Activated naive CD4-positive, alpha-beta T cell treated with anti-CD3 and anti-CD28 coated beads, Interleukin-2, amount 10 ng/mL, durations not matched to agents 7 days and 5 days (primary cell): ENCODE measurements at places on chromosomes 3 and 15.

DNA sequence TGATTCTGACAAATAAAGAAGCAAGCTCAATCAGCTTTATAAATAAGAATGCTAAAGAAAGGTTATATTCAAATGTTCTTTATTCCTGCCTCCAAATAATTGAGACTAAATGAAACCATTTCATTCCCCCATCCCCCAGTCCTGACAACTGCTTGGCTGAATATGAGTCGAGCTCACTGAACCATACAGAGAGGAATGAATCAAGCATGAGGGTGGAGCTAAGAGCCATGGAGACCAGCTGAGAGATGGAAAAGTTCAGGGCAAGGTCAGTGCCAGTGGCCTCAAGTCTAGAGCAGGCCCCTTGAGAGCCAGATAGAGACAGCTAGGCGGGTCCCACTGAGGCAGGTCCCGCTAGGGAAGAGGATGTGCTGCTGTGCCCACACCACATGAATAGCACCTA lies 188.7 kb upstream of the EIF1B start:
- DNase-seq: no peak

- no peak for DNase-seq
Observed at GRCh38 chr3:171142985-171143384, 116.5 kb upstream of the SLC2A2 start.

DNA sequence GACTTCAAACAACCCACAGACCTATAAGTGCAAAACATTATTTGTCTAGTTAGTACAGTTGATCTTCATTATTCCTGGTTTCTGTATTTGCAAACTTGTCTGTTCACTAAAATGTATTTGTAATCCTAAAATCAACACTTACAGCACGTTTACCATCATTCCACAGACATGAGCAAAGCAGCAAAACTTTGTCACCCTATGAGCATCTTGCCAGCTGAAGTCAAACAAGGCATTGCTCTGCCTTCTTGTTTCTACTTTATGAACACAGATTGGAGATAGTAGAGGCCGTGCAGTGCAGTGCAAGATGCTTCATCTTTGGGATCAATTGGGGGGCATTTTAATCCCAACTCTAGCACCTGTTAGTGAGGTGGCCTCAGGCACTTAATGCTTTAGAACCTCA lies 202.1 kb downstream of the NLGN1 start:
- no peak for DNase-seq

DNA sequence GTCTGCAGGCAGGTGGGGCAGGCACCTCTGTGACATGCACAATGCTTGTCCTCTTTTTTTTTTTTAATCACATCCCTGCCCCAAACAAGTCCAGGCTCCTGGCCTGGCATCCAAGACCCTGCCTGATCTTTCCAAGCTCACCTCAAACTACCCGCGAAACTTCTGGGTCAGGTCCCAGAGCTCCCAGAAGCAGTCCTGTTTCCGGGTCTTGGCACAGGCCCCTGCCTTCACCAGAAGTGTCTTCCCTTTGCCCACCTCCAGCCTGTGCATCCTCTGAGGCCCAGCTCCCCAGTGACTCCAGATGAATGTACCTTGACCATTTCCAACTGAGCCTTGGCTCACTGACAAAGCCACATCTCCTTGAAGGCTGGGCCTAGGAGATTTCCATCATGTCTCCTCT lies 23.0 kb downstream of the PLA2G4E start:
- no peak for DNase-seq

- no peak for DNase-seq
Observed at GRCh38 chr15:94367726-94368535, 136.6 kb downstream of the MCTP2 start.

DNA sequence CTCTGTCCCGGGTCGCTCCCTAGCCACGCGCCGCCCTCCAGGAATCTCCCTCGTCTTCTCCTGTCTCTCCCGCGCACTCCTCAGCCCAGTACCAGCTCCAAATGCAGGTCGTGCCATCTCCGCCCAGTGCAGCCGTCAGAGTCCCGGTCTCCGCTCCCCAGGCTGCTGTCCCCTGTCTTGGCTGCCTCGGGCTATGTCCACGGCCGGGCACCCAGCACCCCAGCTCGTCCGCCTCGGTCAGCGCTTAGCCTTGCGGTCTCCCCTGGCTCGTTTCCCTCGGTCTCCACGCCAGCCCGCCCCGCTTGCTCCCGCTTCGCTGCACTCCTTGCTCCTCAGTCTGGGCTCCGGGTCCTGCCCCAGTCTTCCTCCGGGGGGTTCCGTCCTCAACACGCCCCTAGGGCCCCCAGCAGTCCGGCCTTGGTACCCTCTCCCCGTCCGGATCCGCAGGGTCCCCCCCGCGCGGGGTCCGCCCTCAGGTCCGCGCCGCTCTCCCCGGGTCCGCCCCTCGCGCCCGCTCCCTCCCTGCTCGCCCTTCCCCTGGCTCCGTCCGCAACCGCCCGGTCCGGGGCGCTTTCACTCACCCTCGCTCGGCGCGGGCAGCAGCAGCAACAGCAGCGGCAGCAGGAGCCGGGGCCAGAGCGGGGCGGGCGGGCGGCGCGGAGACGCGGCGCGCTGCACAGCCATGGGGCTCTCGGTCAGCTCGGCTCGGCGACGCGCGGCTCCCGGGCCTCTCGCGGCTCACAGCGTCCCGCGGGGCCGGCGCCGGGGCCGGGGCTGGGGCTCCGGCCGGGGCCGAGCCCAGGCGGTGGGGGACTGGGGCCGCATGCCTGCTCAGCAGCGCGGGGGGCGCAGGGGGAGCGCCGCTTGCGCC lies 462 bp downstream of the IGDCC3 start:
- no peak for DNase-seq

- DNase-seq: no peak
Observed at GRCh38 chr3:101873619-101874018, 24.3 kb downstream of the NFKBIZ start.

- no peak for DNase-seq
Observed at GRCh38 chr15:68556139-68556990, 22.4 kb upstream of the CORO2B start.

DNA sequence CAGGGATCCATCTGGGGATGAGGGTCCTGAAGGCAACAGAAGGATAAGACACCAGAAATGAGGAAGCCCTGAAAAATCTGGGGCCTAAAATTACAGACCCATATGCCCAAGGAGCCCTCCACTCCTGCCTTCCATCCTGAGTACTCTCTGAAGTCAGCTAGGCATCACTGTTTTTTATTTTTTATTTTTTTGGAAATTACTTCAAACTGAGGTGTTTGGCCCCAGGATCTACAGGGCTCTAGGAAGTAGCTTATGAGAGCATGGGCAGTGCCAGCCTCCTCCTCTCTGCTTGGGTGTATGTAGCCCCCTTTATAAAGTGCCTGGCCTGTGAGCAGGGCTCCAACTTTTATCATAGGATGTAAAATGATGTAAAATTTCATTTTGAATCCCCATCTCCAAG lies 7.9 kb downstream of the EPB42 start:
- no peak for DNase-seq

- DNase-seq: no peak
Observed at GRCh38 chr3:177561769-177562392, 364.6 kb upstream of the TBL1XR1 start.

DNA sequence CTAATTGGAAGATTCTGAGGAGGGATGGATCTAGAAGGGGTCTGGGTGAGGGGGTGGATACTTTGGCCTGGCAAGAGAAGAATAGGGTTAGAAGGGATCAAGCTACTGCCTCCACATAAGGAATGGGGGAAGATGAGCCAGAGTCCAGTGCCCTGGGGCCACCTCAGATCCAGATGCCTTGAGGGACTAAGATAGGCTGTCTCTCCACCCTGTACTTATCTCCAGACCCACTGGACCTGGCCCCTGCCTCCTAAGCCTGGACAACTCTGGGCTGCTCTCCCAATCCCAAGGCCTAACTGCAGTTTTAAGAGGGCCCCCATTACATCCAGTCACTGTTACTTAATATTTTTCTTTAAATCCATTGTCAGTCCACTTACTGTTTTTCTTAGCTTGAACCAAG lies 2.0 kb downstream of the DVL3 start:
- DNase-seq: no peak

GRCh38 chr3:108448593-108448992 lies 61.8 kb downstream of the MYH15 start:
- no peak for DNase-seq

GRCh38 chr3:27923349-27924068 lies 201.4 kb upstream of the EOMES start:
- DNase-seq: no peak

- no peak for DNase-seq
Observed at GRCh38 chr15:64875641-64876223, 34.0 kb downstream of the PLEKHO2 start.

GRCh38 chr15:36964626-36965025 lies 135.7 kb downstream of the MEIS2 start:
- no peak for DNase-seq

- DNase-seq: no peak
Observed at GRCh38 chr15:60744826-60745460, 266.0 kb upstream of the ICE2 start.

GRCh38 chr3:169940470-169941181 lies 26.0 kb upstream of the SEC62 start:
- DNase-seq: no peak

- DNase-seq: peak; percentile 77
Observed at GRCh38 chr15:65583701-65584100, 27.2 kb downstream of the INTS14 start.

GRCh38 chr3:11339541-11339940 lies 67.3 kb downstream of the ATG7 start:
- no peak for DNase-seq

- DNase-seq: no peak
Observed at GRCh38 chr3:96236522-96236921, 577.9 kb upstream of the EPHA6 start.

GRCh38 chr15:90097475-90097874 lies 4.8 kb downstream of the IDH2 start:
- peak; percentile 82 for DNase-seq

DNA sequence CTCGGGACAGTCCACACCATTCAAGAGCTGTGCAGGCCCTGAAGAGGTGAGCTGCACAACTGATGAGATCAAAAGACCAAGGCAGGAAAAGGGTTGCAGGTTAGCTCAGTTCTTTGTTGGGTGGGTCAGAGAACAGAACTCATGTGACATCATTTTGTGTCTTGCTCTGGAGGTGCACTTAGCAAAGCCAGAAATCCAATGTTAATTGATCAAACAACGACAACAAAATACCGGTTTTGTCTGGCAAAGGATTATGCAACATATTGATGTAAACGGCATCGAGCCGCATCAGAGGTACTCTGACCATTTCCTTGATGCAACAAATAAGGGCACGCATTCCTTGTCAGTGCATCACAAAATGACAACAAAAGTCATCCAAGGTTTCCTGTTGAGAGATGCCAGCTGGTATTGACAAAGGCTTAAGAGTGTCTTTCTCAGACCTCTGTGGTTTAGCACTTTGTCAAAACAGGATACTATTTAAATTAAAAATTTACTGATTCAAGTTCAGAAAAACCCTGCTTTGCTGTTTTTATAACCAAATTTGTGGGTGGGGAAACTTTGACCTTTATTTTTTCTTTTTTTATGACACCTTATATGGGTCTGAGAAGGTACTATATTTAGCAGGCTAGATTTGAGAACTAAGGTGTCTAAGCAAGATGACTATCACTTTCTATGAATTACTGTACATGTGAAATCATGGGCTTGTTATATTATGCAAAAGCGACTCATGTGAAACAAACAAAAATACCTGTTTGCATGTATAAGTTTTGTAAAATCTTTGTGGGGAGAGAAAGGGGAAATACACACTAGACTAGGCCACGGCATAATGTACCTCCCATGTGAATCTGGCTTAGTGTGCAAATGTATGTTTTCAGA lies 496.1 kb downstream of the FOXP1 start:
- peak; percentile 65 for DNase-seq

DNA sequence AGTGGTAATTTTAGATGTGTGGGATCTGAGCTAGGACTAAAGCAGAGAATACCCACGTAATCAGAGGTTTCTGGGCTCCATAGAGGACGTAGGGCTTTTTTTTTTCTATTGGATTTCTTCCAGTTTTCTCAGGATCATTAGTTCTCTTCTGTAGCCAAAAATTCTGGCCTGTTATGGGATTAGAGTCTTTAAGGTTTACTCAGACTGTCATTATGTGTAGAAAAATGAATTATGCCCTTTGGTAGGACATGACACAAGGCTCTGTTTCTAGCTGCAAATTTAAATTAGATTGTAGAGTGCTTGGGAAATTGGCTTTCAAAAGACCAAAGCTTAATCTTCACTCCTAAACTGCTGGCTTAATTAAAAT lies 1.9 kb downstream of the SETD5 start:
- DNase-seq: no peak

DNA sequence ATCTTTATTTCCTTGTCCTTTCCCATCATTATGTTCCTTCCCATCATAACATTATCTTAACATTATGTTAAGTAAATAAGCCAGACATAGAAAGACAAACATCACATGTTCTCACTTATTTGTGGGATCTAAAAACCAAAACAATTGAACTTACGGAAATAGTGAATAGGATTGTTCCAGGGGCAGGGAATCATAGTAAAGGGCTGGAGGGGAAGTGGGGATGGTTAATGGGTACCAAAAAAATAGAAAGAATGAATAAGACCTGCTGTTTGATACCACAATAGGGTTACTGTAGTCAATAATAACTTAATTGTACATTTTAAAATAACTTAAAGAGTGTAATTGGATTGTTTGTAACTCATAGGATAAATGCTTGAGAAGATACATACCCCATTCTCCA lies 36.7 kb upstream of the MBNL1 start:
- no peak for DNase-seq

DNA sequence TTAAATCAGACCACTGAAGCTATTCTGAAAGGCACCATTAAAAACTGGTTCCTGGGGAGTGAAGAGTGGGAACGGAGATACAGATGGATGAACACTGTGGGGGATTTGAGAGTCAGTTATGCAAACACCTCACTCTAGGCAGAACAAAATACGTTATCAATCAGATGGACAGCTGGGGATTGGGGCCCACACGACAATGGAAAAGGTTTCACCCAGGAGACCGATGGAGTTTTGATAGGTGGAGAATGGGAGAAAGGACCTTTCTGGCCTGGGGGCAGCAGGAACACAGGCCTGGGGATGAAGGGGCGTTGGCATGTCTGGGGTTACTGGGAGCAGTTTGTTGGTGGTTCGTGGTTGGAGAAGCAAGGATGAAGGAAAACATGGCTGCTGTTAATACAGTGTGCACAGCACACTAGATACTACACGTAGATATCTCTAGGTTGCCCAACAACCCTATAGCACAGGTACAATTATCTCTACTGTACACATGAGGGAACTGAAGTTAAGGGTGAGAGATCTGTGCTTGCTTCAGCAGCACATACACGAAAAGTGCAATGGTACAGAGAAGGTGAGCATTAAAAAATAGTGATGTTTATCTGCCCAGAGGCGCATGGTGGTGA lies 16.5 kb downstream of the ST6GAL1 start:
- no peak for DNase-seq

DNA sequence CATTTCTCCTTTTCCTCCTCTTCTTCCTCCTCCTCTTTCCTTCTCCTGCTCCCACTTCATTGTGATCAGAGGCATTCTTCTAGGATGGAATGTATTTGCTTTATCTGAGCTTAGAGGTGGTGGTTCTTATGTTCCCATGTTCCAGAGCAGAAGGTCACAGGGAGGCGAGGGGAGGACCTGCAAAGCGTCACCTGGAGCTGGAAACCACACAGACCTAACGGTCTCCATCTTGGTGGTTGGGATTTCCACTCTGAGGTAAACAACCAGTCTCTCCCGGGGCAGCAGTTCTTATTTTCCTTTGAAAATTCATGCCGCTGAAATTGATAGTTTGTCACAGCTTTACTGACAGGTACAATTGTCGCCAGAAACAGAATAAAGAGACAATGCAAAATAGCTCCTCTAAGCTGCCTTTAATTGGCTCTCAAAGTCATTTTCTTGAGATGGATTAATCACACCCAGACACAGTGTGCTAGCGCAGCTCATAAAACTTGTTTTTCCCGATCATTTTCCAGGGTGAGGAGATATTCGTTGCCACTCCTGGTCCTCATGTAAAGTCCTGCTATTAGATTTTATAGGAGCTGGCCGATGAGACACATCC lies 16.9 kb upstream of the AGBL1 start:
- no peak for DNase-seq
